Heart left ventricle (tissue), 16 donors: ENCODE measurements at places on chromosomes 2 and 18.

- no peak for DNase-seq
These were observed 107.0 kb upstream of the ZC3H15 start for GRCh38 chr2:186379052-186379451.

GRCh38 chr2:223947711-223948205 lies 2.6 kb upstream of the WDFY1 start:
- DNase-seq = no peak

GRCh38 chr18:10047237-10047636 lies 133.4 kb downstream of the VAPA start:
- DNase-seq = no peak

- no peak for DNase-seq
These were observed 280.0 kb upstream of the RAB12 start for GRCh38 chr18:8329186-8329771.

DNA sequence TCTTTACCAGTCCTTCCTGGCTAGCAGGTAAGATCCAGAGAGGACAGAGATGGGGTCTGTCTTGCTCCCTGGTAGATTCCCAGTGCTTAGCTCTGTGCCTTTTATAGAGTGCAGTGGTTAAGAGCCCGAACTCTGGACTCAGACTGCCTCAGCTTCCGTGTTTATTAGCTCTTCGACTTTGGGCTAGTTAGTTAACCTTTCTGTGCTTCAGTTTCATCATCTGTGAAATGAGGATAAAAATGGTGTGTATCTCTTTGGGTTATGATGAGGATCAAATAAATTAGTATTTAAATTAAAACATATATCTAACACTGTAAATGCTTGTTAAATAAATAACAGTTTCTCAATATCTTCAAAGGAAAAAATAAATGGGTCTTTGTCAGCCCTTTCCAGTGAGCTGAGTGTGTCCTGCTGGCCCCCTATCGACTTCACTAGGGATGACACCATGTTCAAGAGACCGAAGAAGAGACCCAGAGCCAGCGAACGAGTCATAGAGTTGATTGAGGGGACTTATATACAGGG lies 38.2 kb downstream of the CERS6 start:
- no peak for DNase-seq

DNA sequence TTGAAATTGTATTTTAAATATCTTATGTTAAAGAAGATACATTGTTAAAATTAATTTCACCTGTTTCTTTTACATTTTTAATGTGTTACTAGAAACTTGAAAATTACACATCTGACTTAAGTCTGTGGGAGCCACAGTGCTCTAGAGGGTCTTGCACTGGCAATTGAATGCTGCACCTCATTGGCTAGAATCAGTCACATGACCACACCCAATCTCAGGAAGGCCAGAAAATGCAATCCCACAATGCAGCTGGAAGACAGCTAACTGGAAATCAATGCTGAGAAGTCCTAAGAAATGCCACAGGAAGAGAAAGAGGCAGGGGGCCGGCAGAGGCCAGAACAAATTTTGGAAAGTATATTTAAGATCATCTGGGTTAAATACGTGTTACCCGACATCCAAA lies 189.2 kb upstream of the POU3F3 start:
- DNase-seq = no peak

- DNase-seq = no peak
These were observed 25.5 kb upstream of the ITGA4 start for GRCh38 chr2:181431674-181432073.

- no peak for DNase-seq
These were observed 163.3 kb downstream of the QPCT start for GRCh38 chr2:37507703-37508102.

GRCh38 chr2:938181-939005 lies 12.3 kb upstream of the SNTG2 start:
- no peak for DNase-seq

GRCh38 chr18:33355263-33355662 lies 85.3 kb downstream of the CCDC178 start:
- DNase-seq = no peak

DNA sequence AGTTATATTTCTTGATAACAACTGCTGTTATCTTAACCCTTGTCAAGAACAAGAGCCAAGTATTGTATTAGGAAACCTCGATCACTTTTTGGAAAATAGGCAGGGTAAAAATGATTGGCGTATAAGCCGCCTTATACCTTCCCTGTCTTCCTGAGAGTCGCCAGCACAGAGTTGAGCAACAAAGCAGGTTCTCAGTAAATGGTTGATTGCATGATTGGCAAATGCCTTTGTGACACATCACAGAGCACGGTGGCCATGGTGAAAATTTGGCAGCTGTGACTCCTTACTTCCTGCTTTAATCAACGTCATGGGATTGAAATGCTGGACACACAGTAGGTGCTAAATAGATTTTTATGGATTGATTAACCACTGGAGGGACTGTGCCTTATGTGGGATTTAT lies 3.9 kb upstream of the KLHL29 start:
- peak; percentile 35 for DNase-seq

DNA sequence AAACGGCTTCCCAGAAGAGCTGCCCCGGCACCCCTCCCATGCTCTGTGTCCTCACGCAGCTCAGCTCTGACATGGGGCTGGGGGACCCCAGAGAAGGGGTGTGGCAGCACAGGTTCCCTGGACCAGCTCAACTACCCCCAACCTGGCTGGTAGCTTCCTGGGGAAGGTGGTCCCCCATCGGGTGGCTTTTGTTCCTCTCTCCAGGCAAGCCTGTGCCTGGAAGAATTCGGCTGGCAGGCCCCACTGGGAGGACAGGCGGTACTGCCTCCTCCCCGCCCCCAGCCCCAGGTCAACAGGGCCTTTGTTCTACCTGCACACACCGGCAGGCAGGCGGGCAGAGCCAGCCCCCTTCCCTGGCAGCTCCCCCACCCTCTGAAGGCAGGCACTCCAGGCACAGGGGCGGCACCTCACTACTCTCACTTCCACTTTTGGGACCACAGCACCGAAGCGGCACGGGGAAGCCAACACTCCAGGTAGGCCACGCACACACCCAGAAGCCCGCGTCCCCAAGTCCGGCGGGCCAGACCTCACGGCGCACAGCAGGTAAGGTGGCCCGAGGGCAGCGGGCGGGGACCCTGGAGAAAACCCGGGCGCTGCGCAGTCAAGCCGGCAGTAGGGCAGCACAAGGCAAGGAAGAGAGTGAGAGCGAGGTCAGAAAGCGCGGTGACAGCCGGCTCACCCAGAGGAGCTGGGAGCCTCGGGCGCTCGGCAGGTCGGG lies 1.3 kb downstream of the HS6ST1 start:
- no peak for DNase-seq

DNA sequence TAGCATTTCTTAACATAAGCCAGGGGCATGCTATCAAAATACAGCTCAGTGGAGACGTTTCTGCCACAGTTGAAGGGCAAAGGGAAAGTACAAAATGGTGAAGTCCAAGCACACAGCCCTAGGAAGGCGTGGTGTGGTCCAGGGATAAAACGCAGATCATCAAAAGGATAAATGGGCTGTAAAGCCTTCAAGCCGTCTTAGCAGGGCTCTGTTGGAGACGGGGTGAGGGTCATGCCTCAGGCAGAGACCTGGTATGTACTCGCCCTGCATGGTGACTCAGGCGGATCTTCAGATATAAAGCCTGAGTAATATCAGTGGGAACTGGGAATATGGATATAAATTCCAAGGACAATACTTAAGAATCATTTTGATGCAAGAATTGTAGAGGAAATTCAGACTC lies 61.2 kb downstream of the NGEF start:
- no peak for DNase-seq

- no peak for DNase-seq
These were observed 36.3 kb upstream of the NRXN1 start for GRCh38 chr2:51068237-51068636.

- no peak for DNase-seq
These were observed 24.3 kb downstream of the DSC2 start for GRCh38 chr18:31077878-31078277.

GRCh38 chr18:64752707-64753106 lies 603.8 kb upstream of the LINC00305 start:
- DNase-seq = no peak

GRCh38 chr18:56509656-56510055 lies 128.7 kb downstream of the TXNL1 start:
- no peak for DNase-seq

DNA sequence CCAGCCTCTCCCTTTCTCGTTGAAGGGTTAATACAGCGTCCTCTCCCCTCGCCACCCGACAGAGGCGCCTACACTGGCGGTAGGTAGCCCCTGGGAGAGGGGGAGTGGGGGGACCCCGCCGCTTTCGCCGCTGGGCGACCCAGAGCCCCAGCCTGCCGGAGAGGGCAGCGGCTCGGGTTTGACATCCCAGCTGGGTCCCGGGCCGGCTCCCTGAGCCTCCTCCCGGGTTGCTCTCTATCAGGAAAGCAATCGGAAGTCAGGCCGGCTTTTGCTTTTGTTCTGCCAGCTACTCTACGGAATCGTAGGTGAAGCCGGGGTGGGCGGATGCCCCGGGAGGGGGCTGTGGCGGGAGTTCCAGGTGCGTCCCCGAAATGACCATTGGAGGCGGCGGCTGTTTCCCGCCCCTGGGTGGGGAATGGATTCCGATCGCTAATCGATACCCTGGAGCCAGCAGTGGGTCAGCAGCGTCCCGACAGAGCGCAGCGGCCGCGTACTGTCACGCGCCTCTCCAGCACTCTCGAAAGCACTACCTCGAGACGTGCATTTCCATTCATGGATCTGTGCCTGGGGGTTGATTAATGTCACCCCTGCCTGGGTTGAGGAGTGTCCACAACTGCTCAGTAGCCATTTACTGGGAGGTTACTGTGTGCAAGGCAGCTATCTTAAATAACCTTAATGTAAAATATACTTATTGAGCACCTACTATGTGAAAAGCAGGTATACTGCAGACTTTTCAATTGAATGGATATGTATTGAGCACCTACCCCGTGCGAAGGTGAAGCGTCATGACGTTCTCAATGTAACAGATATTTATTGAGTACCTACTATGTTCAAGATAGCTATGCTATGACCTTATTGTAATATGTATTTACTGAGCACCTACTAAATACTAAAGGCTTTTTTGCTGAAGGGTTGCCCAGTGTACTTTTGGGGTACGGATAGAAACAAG lies 1.1 kb downstream of the MAPK4 start:
- no peak for DNase-seq

- no peak for DNase-seq
These were observed 28.1 kb downstream of the ARHGAP25 start for GRCh38 chr2:68762665-68763064.

DNA sequence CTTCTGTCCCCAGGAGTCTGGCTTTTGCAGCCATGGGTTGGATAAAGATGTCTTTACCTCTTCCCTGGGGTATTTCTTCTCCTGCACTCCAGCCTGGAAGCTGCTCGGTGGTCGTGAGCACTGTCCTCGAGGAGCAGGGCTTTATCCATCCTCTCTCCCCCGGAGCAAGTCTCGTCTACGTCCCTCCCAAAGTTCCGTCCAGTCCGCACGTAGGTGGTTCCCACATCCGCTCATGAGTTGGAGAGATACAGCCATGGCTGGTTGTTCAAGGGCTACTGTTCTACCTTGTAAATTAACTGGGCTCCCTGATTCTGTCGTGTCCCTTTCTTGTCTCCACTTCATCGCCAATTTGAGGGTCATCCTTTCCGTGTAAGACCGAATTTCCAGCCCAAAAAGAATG lies 47.1 kb downstream of the TRAPPC12 start:
- no peak for DNase-seq

- no peak for DNase-seq
These were observed 52.2 kb downstream of the PLB1 start for GRCh38 chr2:28547906-28548600.

DNA sequence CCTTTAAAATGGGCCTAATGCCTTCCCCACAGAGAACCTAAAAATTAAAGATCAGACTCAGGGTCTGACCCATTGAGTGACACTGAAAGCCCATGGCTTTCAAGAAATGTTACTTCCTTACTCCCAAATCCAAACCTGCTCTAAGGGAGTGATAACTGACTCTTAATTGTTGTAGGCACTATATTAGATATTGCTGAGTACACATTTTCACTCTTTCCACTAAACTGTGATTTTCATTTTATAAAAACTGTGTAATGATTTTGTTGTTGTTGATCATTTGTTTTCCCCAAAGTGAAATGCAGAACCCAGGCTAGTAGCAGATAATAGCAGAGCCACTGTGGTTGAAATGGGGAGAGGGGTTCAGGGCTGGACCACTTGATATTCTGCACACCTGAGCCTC lies 87.1 kb downstream of the LRRTM1 start:
- no peak for DNase-seq

- no peak for DNase-seq
These were observed 66.6 kb downstream of the UGGT1 start for GRCh38 chr2:128157644-128158043.

- DNase-seq = peak; percentile 82
These were observed 103.1 kb downstream of the MCFD2 start for GRCh38 chr2:46812361-46813019.
